ENCODE measurements at places on chromosomes 3 and 15. TPM values are rescaled to one million over a fixed set of nuclear protein-coding genes. Genes with fewer than 3 reads are reported as not detected.

DNA sequence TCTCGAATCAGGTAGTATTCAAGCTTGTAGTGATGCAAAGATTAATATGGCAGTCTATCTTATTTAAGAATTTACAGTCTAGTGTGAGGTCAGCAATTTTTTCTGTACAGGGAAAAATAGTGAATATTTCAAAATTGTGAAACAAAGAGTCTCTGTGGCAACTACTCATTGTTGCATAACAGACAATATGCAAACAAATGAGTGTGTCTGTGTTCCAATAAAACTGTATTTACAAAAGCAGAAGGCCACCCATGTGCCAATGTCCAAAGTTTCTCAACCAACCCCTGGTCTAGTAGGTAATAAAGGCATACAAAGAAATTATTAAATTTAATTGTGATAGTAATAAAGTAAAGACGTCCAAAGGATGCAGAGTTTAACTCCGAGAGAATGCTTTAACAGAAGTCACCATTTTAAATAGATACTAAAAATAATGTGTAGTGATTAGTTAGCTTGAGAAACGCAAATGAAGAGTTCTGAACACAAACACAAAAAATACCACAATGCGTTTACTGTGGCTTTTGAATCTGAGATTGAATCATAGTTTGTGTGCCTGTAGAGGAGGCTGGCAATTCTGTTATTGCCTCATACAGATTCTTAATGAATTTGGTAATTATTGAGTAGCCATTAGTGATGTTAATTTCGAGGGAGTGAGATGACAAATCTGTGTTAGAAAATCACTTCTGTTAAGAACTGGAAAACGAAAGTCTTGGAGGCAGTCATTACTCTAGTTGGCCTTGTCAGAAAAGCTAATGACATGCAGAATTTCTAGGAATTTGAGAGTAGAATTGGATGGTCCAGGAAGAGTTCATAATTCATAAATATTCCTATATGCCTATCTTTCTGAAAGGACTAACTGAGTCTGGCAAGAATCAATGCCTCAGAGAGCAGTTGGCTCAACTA is 48.7 kb downstream of the CADM2 start:
- no peaks in the 10 kb centered on the region for H3K4me1 ChIP-seq
- no peaks in the 10 kb centered on the region for H3K36me3 ChIP-seq
- no peak overlapping the region for H3K27ac ChIP-seq
- H3K4me3 ChIP-seq, result no peak overlapping the region
- H3K27me3 ChIP-seq, result no peaks in the 10 kb centered on the region

DNA sequence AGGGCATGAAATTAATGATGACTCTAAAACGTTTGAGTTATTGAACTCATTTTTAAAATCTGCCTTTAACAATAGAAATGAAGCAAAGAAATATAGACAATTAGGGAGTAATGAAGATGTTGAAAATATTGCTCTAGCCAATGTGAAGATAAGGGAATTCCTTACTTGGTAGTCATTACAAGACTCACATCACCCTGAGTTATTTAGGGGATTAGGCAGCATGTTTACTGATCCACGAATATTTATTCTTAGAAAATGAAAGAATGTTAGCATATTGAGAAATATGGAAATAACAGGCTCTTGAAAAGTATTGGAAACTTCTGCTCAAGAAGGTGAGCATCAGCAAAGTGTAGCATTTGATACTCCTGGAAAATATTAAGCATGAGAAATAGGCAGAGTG is 398.1 kb upstream of the ARPP21 start:
- no peak overlapping the region for H3K4me3 ChIP-seq
- DNase-seq, result no peak
- no peaks in the 10 kb centered on the region for H3K27me3 ChIP-seq
- no peak overlapping the region for H3K27ac ChIP-seq

DNA sequence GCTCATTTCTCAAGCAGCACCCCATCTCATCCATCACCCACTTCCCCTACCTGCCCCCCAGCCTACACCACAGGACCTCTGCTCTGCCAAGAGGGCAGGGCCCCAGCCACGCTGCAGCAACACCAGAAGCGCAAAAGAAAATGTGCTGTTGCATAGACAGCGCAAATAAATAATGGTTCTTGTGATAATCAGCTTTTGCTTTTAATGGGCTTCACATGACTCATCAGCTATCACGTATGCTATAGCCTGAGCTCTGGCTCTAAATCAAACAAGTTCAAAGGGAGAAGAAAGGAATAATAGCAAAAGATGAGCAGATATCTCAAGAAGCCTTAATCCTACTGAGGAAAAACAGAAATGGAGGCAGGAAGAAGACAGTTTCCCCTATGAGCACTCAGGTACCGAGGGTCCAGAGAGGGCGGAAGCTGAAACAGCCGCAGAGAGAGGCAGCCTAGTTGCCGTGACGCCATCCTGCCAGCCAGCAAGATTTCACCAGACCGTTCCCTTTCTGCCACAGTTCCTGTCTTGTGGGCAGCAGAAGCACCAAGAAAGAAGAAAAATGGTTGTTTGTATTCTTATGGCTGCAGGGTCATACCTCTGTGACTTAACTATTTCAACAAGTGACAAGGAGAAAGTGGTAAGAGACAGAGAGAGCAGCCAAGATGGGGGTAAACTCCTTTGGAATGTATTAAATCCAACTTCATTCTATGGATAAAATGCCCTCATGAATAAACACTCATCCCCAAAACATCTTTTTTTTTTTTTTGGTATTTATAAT is 22.0 kb downstream of the RAB27A start:
- H3K27me3 ChIP-seq, result no peaks in the 10 kb centered on the region
- H3K4me1 ChIP-seq, result no peaks in the 10 kb centered on the region
- no peak overlapping the region for H3K4me3 ChIP-seq
- no peak overlapping the region for H3K27ac ChIP-seq
- no peaks in the 10 kb centered on the region for H3K36me3 ChIP-seq

DNA sequence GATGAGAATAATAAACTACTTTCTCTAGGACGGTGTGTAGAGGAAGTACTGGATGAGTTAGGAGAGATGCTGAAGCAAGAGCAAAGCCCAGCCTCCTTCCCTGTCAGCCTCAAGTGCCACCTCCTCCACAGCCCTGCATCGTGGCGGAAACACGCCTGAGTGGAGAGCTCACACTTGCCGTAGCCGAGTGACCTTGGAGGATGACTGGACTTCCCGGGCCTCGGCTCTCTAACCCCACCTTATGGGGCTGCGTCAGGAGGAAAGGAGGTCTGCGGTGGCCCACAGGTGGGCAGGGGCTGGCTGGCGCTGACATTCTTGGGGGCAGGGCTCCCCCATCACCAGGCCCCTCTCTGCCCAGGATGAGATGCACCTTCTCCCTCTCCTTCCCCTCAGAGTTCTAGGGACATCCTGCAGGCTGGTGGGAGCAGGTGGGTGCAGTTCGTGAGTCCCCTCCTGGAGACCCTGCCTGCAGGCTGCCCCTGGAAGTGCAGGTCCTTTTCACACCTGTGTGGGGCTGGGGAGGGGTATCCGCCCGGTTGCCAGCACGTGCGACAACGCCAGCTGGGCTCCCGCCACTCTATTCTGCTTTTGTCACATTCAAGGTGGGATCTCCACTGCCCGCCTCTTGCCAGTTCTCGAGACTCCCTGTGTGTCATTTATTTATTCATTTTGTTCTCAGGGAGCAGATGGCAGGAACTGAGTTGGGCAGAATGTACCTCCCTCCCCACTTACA is 175.2 kb downstream of the MEGF11 start:
- H3K36me3 ChIP-seq, result no peaks in the 10 kb centered on the region
- H3K4me3 ChIP-seq, result no peak overlapping the region
- no peak for DNase-seq
- H3K27me3 ChIP-seq, result peaks cover 19% of the 10 kb centered on the region
- H3K4me1 ChIP-seq, result peaks cover 8% of the 10 kb centered on the region
- no peak overlapping the region for H3K27ac ChIP-seq

- H3K4me3 ChIP-seq, result no peak overlapping the region
- H3K27ac ChIP-seq, result no peak overlapping the region
- DNase-seq, result no peak
- no peaks in the 10 kb centered on the region for H3K36me3 ChIP-seq
These were observed 40.5 kb upstream of the PDZRN3 start for GRCh38 chr3:73665286-73665685.

GRCh38 chr3:28935146-28935545 is 345.7 kb upstream of the RBMS3 start:
- H3K27me3 ChIP-seq, result no peaks in the 10 kb centered on the region
- H3K4me3 ChIP-seq, result no peak overlapping the region
- H3K4me1 ChIP-seq, result no peaks in the 10 kb centered on the region
- H3K36me3 ChIP-seq, result no peaks in the 10 kb centered on the region

GRCh38 chr15:74776821-74777768 is 4.8 kb upstream of the CSK start:
- H3K27ac ChIP-seq, result no peak overlapping the region
- no peaks in the 10 kb centered on the region for H3K27me3 ChIP-seq
- no peak for DNase-seq
- no peak overlapping the region for H3K4me3 ChIP-seq
- H3K36me3 ChIP-seq, result no peaks in the 10 kb centered on the region
- H3K4me1 ChIP-seq, result peaks cover 15% of the 10 kb centered on the region

DNA sequence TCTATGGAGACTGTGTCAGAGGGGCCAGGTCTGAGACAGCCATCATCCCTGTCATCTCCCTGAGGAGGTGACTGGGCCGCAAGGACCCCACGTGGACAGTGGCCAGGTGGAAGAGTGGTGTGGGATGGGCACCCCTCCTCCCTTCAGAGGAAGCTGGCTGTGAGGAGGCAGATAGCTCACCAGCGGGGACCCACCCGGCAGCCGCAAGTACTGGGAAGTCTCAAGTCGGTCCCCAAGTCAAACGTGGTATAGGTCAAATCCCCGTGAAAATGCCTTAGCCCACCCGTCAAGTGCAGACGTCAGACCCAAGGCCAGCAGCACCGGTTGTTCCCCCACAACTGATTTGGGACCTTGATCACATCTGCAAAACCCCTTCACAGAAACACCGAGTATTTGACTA is 12.3 kb upstream of the KLF13 start:
- no peaks in the 10 kb centered on the region for H3K36me3 ChIP-seq
- DNase-seq, result no peak
- peaks cover 15% of the 10 kb centered on the region for H3K27me3 ChIP-seq
- no peak overlapping the region for H3K4me3 ChIP-seq
- H3K27ac ChIP-seq, result no peak overlapping the region
- H3K4me1 ChIP-seq, result no peaks in the 10 kb centered on the region

DNA sequence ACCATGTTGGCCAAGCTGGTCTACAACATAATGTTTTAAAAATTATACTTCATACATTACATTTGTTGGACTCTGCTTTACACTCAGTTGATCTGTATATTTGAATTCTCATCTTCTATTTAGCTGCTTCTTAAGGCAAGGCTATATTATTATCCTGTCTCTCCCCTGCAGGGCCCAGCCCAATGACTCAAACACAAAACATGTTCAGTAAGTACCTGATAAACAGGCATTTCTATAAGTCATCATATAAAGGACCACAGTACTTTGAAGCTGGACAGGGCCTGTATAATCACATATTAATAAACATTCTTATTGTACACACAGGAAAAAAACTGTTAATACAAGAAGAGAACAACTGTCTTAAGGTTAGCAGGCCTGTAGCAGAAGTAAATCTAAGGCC is 36.2 kb downstream of the NGLY1 start:
- H3K27ac ChIP-seq, result no peak overlapping the region
- peaks cover 12% of the 10 kb centered on the region for H3K4me1 ChIP-seq

DNA sequence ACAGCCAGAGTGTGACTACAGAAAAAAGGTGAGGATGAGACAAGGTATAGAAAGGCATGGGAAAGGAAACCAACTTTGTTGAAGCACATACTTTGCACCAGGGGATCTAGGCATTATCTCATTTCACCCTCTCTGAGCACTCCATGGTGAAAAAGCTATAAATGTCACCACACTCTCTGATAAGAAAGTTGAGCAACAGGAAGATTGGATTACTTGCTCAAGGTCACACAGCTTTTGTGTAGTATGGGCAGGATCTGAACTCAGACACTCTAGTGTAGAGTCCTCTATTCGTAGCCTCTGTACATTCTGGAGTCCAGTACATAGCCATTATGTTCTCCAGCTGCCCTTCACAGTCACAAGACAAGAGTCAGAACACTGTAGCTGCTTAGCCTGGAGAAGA is 163.4 kb upstream of the SEMA6D start:
- no peak for DNase-seq

The CYP1A2 gene
- 0.09 TPM for polyA plus RNA-seq

The PLSCR4 gene
- 1.1 TPM for polyA plus RNA-seq

The SERINC4 gene
- polyA plus RNA-seq, result not detected

The LNP1 gene
- polyA plus RNA-seq, result 0.19 TPM

The SCAANT1 gene
- not detected for polyA plus RNA-seq

The C3orf52 gene
- polyA plus RNA-seq, result 12.9 TPM

The SOX2 gene
- not detected for polyA plus RNA-seq
